ENCODE measurements at places on chromosomes 11 and 22.
A peak's percentile ranks its signal among the peaks of the same experiment; 100 is the strongest.

DNA sequence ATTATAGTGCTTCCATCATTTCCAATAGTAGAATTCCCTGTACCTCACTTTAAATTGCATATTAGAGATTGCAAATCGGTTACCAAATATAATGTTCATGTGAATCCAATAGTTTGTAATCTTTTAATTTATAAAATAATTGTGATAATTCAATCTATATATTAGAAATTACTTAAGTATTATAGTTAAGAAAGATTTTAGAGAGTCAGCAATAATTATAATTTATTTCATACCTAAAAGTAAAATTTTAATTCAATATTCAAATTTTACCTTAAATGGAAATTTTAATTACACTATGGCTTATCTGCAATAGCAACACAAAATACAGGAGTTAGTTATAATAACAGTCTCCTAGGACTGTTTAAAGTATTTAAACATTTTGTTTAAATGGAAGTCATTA lies 13.5 kb downstream of the CCDC179 start:
- DNase-seq, result no peak

- no peak for DNase-seq
Measured at GRCh38 chr22:30234786-30235470, 11.6 kb downstream of the LIF start.

GRCh38 chr22:27542602-27543001 lies 259.0 kb downstream of the MN1 start:
- no peak for DNase-seq

DNA sequence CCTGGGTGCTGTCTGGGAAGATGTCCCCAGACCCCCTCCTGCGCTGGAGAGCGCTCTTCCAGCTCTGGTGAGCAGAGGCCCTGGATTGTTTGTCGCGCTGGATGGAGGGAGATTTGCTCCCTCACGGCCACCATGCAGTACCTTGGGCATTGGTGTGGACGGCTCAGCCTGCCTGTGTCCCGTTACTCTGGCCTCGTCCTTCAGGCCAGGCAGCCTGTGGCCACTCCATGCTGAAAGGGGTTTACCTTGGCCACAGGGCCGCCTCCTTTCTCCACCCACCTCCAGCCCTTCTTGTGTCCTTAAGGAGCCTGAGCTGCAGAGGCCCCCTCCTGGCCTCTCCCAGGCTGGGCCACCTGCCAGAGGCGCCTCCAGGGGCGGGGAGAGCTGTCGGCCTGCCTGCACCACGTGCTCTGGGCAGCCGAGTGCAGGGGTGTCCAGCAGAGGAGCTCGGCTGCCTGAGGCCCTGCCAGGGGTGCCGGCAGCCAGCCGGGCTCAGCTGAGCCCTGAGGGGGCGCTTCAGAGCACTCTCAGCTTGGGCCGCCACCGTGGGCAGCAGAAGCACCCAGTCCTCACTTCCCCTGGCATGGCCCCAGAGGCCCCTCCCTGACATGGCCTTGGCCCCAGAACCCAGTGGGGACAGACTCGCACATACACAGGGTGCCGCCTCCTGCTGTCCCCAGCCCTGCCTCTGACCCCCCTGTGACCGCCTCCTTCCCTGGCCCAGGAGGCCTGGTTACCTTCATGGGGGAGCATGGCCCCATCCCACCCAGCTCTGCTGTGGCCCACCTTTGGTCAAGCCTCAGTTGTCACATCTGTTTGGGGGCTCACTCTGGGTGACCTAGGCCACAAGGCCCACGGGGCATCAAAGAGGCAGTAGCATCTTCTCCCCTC lies 3.4 kb downstream of the CCND1 start:
- DNase-seq, result peak; percentile 92

Data from lower lobe of right lung (tissue), 2 donors.